Fibroblast of the conjunctiva (primary cell): ENCODE measurements at places on chromosomes 16 and 17.

DNA sequence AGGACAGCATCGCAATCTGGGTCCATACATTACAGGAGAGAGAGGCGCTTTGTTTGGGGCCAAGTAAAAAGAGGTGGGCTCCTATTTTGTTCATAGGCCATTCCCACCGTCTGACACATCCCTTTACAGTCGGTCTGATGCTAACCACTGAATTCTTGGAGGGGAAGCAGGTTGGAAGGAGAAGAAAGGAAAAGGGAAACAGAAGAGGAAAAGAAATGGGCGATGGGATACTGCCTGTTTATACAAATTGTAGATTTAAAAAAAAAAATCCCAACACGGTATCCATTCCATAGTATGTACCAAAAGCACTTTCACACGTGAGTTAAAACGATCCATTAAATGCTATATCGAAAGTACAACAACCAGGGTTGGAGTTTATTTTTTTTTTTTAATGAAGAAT lies 4.0 kb upstream of the ZFHX3 start:
- DNase-seq, result no peak

DNA sequence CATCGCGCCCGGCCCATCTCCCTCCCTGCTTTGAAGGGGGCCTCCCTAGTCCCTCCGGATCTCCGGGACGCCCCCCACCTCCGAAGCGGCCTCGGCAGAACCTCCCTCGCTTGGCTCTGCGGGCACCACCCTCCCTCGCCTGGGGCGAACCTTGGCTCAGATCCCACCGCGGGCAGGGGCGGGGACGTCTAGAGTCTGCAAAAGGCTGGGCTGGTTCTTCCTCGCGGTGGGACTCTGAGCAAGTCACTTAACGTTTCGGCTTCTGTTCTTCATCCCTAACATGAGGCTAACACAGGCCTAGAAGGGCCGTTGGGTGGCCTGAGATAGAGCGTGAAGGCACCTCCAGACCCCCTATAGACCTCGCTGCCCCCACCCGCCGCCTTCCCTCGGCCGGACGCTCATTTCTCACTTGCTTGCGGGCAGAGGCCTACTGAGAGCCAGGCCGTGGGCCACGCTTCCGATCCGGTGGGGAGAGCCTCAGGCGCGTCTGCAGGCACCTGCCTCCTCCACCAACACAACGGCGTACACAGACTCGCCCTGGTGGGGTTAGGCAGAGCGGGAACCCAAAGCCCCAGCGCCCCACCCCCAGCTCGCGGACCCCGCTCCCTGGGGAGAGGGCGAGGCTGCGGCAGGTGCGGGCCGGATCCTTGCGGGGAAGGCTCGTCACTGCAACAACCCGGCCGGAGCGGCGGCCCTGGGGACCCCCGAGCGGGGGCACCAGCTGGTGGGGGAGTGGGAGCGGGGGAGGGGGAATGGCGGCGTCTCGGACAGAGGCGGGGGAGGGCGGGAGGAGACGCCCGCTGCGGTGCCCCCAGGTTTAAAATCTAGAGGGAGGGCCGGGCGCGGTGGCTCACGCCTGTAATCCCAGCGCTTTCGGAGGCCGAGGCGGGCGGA lies 5.4 kb downstream of the MYO1C start:
- DNase-seq, result peak; percentile 41

- DNase-seq, result no peak
Observed at GRCh38 chr16:55737318-55737717, 81.5 kb downstream of the SLC6A2 start.

- no peak for DNase-seq
Observed at GRCh38 chr16:56856876-56857447, 8.0 kb upstream of the SLC12A3 start.

- no peak for DNase-seq
Observed at GRCh38 chr16:25411396-25412081, 153.9 kb upstream of the ZKSCAN2 start.

GRCh38 chr16:85524630-85525419 lies 88.3 kb upstream of the GSE1 start:
- peak; percentile 67 for DNase-seq

DNA sequence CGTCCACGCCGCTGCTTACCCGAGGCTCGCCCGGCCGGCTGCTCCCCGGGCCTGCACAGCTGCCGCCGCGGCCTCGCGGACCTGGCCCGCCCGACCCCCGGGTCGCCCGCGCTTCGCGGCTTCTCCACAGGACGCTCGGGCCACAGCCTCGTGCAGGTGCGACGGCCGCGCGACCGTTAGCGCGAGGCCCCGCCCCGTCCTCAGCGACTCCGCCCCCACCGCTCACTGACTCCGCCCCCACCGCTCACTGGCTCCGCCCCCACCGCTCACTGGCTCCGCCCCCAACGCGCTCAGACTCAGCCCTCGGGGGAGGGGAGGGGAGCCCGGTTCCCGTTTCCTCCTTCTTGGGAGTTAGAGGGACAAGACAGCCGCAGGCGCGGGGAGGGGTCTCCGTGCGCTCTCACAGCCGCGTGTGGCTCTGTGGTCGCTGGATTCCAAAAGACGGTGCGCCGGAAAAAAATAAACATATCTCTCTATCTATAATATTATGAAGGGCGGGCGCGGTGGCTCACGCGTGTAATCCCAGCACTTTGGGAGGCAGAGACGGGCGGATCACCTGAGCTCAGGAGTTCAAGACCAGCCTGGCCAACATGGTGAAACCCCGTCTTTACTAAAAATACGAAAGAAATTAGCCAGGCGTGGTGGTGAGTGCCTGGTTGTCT lies at the start of gene MEIOB:
TSS of gene MEIOB (minus strand) at position 191 of the 662 bp plus-strand sequence. CDS start 3,989 bp downstream, outside the sequence.
- DNase-seq, result no peak

GRCh38 chr16:81808933-81809480 lies 29.9 kb downstream of the PLCG2 start:
- DNase-seq, result no peak

- DNase-seq, result no peak
Observed at GRCh38 chr16:74296104-74296431, 546 bp upstream of the PSMD7 start.

GRCh38 chr17:48626245-48627117 lies at the start of gene HOXB9:
Gene HOXB9 (minus strand): TSS chr17:48626358. CDS start chr17:48626269, 89 bp downstream.
- DNase-seq, result no peak

GRCh38 chr16:20023190-20023589 lies 50.5 kb downstream of the GPR139 start:
- no peak for DNase-seq

GRCh38 chr16:74713876-74714275 lies 13.2 kb upstream of the MLKL start:
- DNase-seq, result no peak

GRCh38 chr17:36111068-36111490 lies 7.5 kb downstream of the CCL4 start:
- no peak for DNase-seq

- DNase-seq, result no peak
Observed at GRCh38 chr16:3189869-3190268, 1.9 kb downstream of the OR1F1 start.

DNA sequence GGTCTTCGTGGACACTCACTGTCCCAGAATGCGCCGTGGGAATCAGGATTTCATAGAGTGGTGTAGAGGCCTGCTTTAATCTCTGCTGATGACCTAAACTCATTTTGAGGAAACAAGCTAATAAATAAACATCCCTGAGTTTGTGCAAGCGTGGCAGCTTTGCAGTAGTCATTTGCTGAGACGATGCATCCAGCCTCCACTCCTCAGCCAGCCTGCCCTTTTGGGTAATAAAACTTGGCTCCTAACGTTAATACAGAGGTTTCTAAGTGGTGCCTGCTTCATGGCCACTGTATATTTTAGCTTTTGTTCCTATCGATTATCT lies 1.3 kb downstream of the DGKE start:
- no peak for DNase-seq

DNA sequence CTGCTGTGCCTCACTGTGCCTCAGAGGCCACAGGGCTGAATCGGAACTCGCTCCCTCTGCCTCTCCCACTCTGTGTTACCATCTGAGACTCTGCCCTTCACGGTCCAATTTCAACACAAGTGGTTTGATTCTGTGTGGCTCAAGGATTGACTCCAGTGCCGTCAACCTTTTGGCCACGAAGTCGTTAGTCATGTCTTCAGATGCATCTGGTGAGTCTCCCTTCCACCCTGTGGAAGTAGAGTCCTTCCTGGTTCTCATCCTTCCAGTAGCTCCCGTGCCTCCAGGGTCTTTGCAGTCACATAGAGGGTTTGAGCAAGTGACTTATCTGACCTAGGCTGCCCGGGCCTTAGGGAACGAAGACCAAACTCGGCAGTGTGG lies 51.2 kb downstream of the PGS1 start:
- DNase-seq, result no peak

- no peak for DNase-seq
Observed at GRCh38 chr17:42750739-42751344, 6.0 kb upstream of the EZH1 start.

- DNase-seq, result no peak
Observed at GRCh38 chr17:80511222-80512180, 33.1 kb upstream of the RPTOR start.

GRCh38 chr17:49875685-49876084 lies 27.8 kb upstream of the TAC4 start:
- no peak for DNase-seq

DNA sequence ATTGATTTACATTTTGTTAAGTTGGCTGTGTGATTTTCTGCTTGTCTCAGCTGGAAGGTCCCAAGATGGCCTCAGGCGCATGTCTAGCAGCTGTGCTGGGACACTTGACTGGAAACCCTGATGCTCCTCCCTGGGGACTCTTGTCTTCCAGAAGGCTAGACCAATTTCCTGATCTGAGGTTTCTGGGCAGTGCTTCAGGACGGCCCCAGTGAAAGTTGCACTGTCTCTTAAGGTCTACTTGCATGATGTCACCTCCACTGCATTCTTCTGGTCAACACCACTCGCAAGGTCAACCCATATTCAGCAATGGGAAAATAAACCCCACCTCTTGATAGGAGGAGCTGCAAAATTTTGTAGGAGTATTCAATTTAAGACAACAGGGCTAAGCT lies 116.0 kb downstream of the SALL1 start:
- DNase-seq, result no peak

DNA sequence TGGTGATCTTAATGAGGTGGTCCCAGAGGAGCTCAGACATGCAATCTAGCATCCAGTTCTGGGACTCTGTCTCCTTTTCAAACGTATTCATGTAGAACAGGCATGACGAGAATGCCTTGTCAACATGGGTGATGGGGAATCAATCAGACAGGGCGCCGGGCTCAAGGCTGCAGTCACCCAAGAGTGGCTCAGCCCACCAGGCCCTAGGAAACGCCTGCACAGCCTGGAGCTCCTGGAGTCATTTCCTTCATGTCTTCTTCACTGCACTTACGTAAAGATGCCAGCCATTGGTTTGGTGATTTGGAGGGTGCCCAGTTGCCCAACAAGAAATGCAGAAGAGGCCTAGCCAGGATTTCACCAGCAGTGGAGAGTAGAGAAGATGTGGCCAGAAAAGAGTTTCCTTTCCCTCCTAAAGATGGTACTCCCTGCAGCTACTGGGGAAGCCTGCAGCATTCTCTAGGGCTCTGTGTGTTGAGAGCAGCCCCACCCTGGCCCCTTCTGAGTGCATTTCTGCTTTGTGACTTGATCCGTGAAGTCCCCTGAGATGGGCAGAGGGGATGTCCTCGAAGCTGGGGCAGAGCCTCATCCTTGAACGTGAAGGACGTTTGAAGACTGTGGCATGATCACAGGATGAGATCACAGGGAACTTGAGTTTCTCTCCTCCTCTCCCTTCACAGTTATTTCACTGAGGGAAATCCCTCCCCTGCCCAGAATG lies 24.0 kb upstream of the STH start:
- DNase-seq, result no peak

DNA sequence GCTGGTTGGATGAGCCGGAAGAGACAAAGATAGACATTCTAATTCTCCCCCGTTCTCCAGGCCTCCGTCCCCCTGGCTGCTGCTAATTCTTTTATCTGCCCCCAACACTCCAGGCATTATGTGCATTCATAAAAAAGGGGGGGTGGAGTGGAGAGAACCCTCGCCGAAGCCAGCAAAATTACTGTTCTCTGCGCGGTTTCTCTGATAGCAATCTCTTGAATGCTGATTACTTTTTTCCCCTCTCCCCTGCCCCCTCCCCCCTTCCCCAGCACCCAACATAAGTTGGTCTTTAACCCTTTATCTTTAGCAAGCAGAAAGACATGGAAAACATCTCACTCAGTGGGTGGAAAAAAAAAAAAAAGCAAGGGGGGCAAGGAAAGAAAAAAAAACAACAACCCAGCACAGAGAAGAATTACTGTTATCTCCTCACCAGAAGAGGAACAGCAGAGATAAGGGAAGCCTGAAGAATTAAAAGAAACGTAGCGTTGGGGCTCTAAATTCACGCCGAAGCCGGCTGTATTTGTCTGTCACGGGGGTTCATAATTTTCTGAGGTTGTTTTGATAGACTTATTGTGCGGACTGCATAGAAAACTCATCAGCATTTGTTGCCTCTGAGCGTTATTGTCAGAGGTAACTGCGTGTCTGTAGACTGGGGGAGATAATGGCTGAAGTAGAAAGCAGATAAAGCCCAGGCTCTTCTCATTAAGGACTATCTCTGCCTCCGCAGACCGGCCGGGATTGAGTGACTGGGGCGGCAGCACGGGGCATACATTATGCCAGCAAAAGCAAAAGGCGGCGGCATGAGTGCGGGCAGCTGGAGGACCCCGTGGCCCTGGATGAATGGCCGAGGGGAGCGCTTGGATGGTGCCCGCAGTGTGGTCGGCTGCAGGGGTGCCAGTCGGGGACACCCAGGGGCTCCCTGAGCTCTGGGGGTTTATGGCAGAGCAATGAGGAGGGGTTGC lies 126.9 kb downstream of the MRM1 start:
- DNase-seq, result no peak

DNA sequence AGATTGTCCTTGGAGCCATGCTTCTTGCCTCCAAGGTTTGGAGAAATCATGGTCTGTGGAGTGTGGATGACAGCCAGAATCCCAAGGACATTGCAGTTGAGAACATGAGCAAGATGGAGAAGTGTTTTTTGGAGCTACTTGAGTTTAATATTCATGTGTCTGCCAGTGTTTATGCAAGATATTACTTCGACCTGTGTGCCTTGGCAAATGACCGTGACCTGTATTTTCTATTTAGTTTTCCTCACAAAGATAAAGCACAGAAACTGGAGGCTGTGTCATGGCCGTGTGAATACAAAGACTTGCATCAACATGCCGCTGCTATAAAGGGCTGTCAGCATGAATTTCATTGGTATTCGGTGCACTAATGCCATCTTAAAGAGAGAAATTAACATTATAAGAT lies 9.0 kb downstream of the GGA2 start:
- no peak for DNase-seq

DNA sequence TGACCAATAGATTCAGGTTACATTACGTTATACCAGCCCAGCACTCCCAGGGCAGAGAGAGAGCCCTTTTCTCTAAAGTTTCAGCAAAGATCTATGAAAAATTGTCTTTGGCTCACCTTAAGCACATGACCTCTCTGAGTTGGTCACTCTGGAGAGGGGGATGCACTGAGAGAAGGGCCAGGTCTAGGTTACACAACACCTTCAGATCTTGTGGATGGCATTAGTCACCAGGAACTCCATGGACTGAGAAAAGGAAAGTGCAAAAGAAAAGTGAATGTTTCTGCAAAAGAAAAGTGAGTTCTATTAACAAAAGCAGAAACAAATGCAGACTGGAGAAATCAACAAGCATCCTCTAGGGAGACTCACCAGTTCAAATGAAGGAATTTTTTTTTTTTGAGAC lies 253.3 kb upstream of the SALL1 start:
- DNase-seq, result no peak

GRCh38 chr16:57017251-57017650 lies 27.9 kb downstream of the NLRC5 start:
- no peak for DNase-seq

GRCh38 chr17:12536472-12536871 lies 129.2 kb upstream of the MYOCD start:
- DNase-seq, result no peak

GRCh38 chr16:87393680-87394055 lies 1.5 kb downstream of the MAP1LC3B start:
- DNase-seq, result no peak
